ENCODE measurements at places on chromosomes 5 and 9.

DNA sequence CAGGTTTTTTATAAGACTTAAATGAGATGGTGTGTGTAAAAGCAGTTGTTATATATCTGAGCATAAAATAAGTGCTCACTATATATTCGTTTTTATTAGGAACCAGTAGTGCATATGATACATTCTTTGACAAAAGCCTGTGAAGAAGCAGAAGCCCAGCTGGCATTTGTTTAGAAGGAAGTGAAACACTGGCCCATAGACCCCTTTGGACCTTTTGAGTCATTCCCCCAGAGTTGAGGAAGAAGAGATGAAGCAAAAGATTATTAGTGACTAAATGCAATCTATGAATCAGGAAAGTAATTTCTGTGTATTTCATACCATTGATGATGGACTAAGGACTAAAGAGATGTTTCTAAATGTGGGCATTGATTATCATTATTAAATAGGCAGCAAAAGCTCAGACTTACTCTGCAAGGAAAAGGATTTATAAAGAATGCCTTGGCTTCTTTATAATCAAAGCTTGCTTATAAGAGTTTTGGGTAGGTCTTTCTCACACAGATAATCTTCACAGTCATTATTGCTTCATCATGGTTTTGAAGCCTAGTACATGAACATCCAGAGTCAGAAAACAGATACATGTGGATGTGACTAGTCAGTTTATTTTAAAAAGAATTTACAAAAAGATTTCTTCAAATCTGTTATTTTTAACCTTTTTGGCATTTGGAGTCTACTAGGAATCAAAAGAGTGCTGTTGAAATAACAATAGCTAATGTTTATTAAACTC lies 16.9 kb upstream of the FER start:
- DNase-seq = no peak

DNA sequence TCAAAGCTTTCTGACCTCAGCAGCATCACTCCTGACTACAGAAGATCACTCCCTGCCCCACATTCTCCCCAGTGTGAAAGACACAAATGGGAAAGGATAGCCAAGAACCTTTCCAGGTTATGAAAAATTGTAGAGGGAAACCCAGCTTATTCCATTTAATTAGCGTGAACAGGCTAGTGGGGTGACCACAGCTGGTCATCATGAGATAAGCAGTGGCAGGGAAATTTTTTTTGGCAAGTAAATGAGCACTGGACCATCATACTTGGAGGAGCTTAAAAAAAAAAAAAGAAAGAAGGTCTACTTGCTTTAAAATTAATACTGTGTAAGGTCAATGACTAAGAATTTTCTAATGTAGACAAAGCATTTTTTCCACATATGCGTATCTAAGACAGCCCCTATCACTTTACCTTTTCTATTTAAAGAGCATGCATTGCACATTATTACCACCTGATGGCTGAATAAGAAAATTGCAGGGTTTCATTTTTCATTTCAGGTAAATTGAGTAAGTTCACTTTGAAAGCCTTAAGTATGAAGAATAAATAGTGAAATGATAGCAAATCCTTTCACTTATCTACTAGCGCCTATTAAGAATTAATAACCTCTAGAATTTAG lies 123.6 kb downstream of the ELAVL2 start:
- no peak for DNase-seq

DNA sequence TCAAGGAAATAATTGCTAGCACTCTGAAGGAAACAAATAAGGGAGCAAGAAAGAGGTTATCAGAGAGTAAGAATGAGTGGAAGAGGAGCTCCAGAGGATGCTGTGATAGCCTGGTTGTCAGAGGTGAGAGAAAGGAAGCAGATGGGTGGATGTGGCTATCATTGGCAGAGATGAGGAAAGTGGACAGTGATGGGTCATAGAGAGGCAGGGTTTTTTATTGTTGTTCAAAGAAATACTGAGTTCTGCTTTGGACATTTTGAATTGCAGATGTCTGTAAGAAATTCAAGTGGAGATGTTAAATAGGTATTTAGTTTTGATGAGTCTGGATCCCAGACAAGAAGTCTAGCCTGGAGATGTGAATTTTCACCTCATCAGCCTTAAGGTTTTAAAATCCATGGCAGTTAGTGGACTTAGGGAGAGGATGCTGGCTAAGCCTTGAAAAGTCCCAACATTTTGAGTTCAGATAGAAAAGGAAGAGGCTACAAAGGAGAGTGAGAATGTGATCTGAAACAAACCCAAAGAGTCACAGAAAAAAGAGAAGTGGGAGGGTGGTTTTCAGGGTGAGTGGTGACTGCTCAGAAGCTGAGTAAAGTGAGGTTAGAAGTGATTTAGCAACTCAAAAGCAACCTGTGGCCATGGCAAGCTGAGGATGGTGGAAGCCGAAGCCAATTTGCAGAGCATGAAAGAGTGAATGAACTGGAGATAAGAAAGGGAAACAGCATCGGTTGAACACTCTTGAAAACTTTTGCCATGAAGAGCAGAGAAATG lies 50.4 kb downstream of the PPIC start:
- no peak for DNase-seq

DNA sequence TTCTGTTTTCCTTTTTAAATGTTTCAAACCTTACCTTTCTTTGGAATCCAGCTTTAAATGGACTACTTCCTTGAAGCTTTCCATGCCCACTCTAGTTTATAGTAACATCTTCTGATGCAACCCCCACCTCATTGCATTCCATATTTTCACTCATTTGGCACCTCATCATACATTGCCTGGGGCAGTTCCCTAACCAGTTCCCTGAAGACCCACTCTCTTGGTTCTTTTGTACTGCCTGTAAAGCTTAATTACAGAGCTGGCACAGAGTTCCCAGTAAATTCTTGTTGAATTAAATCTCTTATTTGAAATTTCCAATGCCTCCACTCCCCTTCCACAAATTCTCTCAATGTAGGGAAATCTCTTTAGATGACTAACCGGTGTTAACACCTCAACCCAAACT lies 257.2 kb downstream of the ARRDC3 start:
- no peak for DNase-seq

DNA sequence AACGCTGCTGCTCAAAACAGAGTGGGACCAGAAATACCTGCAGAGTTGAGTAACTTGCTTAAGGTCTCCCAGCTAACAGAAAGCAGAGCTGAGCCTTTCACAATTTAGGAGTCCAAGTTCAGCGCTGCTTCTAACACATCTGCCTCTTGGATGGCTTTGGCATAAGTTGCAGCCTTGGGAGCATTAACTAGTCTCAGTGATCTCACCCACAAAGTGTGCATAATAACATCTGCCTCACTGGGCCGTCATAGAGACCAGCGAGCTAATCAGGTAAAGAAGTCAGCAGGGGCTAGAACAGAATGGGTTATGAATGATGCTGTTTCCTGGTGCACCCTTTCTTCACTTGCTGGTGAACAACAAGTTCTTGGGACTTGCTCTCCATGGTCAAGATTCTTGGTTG lies 36.5 kb downstream of the WWC1 start:
- no peak for DNase-seq

GRCh38 chr5:175321927-175322532 lies 122.0 kb downstream of the DRD1 start:
- DNase-seq = no peak

DNA sequence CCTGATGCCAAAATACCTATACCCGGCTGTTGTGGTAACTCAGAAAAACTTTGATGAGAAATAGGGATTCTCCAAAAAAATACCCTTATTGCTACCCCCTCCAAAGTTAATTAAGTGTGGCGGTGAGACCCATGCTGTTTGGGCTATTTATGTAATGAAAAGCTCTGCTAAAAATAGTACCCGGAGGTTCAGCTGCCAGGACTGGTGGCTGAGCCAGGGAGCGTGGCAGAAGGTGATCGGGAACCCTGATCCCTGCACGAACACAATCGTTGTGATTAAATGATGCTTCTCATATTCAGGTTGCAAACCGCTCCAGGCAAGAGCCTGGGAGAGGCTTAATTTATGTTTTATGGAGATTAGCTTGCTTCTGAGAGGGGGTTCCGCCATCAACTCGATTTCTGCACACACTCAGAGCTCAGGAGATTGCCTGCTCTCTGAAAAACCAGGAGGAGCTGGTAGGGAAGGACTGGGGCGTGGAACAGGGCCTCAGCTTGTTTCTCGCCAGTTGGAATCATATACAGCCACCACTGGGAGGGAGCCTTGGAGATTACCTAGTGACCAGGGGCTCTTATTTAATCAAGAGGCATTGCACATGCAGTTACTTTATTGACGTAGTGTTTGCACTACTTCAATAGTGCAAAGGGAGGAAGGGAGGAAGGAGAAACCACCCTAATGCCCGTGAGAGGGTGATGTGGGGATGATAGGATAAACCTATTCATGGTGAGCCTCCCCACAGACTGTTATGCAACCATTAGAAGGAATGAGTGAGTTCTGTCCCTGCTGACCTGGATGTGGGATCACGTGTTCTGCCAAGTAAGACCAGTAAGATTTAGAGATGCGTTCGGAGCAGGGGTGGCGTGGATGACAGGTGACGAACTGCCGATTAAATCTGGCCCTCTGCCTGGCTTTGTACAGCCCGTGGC lies 23.4 kb downstream of the HRH2 start:
- DNase-seq = no peak

DNA sequence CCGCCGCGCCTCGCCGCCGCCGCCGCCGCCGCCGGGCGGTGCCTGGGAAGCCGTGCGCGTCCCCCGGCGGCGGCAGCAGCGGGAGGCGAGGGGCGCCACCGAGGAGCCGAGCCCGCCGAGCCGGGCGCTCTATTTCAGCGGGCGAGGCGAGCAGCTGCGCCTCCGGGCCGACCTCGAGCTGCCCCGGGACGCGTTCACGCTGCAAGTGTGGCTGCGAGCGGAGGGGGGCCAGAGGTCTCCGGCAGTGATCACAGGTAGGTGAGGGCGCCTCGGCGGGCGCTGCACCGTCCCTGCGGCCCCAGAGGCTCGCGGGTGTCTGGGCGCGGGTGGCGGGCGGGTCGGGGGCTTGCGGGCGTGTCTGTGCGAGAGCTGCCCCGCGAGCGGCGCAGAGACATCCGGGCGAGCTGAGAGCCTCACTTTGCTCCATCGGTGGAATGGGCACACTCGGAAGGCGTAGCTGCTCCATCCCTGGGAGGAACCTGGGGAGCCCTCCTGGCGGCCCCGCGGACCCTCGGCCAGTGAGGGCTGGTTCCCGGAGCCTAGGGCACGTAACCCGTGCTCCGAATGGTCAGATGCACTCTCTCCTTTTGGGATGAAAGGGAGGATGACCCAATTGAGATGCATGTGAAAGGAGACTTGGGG lies 864 bp downstream of the PAPPA start:
- DNase-seq = no peak

GRCh38 chr5:1324719-1325190 lies 20.1 kb downstream of the CLPTM1L start:
- DNase-seq = no peak

GRCh38 chr9:98182889-98183599 lies 9.4 kb downstream of the CORO2A start:
- DNase-seq = no peak

DNA sequence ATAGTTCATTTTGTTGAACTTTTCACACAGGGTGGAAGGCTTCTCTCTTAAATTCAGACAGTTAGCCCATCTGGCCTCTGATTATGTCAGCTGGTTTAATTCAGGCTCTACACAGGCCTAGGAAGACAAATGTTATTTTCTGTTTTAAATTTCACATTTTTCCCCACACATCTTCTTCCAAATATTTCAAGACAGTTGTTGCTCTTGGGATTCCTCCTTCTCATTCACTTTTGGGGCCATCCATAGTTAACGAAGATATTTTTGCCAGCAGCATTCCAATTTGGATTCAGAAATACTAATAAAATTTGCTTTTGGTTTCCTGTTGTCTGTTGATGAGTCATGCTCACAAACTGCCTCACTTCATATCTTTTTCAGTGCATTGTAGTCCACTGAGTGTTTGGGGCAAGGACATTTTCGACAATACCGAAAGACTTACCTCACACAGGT lies 475.4 kb downstream of the DMAC1 start:
- no peak for DNase-seq

DNA sequence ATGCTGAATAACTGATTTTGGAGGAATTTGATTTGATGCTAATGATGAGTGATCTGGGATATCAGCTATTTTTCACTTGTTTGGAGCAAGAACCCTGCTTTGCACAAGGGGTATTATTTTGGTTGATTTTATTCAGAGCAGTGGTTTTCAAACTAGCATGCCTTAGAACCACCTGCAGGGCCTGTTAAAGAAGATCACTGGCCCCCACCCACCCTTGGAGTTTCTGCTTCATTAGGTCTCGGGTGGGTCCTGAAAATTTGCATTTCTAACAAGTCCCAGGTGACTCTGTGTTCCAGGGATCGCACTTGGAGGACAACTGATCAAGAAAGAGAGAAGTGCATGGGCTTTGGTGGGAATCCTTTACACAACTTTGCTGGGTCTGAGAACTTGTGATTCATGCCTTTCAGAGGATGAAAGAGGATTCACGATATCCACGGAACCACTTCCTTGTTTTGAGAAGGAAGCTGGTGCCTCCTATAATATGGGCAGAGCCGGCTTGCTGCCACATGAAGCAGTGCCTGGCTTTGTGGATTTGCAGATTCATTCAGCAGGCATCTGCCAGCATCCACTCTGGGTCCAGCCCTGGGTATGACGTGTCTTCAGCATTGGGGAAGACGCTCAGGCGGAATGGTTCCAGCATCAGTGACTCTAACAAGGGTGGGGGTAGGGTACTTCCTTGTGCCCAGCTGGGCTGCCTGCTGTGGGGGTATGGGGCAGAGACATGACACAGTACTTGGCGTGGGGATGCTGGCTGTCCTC lies 106.6 kb upstream of the PITX1 start:
- DNase-seq = no peak
